ENCODE measurements at places on chromosomes 6 and 20.

- DNase-seq: no peak
These were observed 73.2 kb downstream of the SCP2D1 start for GRCh38 chr20:18886756-18887155.

- no peak for DNase-seq
These were observed 1.1 kb downstream of the OSBPL2 start for GRCh38 chr20:62239278-62239879.

GRCh38 chr6:53327017-53327395 is 21.7 kb downstream of the ELOVL5 start:
- DNase-seq: no peak

GRCh38 chr6:161215193-161215592 is 58.7 kb downstream of the AGPAT4 start:
- no peak for DNase-seq
